ENCODE measurements at places on chromosomes 7 and 10. TPM values are rescaled to one million over a fixed set of nuclear protein-coding genes. Genes with fewer than 3 reads are reported as not detected.

- no peak for DNase-seq
Observed at GRCh38 chr7:70303780-70304179, 705.5 kb downstream of the AUTS2 start.

GRCh38 chr10:86848747-86849146 is 92.3 kb downstream of the BMPR1A start:
- no peak for DNase-seq

DNA sequence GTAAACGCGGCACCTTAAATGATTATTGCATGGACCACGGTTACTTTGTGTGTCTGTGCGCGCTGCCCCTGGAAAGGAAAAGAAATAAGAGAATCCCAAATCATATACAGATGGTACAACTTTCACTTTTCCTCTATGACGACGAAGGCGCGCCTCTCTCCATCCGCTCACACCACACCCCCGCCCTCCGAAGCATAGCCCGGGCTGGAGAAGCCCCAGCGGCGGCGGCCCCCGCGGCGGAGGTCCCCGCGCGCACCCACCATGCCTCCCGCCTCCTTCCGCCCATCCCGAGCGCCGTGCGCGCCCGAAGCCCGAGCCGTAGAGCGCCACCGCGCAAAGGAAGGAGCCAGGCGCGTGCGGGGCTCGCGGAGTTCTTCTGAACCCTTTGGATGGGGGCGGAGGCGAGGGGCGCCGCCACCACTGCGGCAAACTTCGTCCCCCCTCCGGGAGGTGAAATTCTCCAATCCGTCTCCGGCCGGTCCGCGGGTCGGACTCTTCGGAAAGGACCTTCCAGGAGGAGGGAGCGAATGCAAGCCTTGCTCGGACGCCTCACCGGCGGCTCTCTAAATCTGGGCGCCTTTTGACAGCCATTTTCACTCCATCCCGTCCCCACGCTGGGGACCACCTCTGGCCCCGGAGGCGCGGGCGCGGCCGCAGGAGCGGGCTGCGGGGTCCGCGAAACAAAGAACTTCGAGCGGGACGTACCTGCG is 588 bp downstream of the GLI3 start:
- no peak for DNase-seq

GRCh38 chr7:27101171-27101956 is 1.1 kb downstream of the HOXA2 start:
- no peak for DNase-seq

The LAMB1 gene
- 290 TPM for polyA plus RNA-seq

The C10orf105 gene
- polyA plus RNA-seq = 0.01 TPM

DNA sequence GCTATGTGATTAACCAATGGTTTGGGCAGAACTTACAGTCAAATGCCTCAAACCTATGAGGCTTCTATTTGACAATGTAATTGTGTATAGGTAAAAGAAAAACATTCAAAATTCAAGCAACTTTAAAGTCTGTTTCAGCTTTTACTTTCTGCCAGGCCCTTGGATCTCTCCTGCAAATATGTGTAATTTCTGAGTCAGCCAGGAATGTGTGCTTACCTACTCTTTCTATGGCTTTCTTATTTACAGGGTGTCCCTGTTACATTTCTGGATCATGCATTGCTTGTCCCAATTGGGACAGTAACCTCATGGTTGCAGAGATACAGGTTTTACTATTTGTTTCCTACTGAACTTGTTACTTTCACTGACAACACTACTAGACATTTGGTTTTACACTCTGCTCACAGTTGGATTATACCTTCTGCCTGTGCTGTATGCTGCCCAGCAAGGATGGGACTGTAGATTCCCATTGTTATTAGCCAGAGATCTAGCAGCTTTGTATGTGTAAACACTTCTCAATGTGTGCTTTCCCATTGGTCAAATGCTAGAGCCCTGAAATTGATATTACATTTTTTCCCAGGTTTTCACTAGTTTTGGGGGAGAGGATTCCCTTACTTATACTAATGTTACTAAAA is 355.3 kb downstream of the ARL4A start:
- DNase-seq = no peak
